Fibroblast of skin of left quadriceps (primary cell): ENCODE measurements at places on chromosomes 3 and 15.

DNA sequence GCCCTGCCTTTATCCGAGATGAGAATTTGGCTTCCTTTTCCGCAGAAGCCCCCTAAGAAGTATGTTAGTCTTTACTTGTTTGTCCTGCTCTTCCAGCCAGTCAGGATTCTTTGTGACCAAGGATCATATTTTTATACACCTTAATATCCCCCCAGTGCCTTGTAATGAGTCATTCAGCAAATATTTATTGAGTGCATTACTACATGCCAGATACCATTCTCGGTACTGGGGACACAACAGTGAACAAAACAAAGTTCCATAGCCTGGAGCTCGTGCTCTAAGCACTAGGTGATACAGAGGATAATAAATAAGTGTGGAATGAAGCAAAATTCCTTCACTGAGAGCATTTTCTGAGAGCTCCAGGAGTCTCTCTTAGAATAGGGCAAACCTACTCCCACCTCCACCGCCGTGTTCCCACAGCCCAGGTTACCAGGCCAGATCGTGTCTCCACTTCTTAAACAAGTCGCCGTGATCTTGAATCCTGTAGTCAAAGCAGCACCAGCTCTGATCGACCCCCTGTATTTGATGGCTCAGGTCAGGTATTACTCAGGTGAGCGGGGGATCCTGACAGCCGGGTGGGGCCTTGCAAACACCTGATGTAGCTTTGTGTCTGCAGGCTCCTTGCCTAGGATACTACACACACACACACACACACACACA, 18.5 kb downstream of the TTC21A start:
- no peak for DNase-seq

DNA sequence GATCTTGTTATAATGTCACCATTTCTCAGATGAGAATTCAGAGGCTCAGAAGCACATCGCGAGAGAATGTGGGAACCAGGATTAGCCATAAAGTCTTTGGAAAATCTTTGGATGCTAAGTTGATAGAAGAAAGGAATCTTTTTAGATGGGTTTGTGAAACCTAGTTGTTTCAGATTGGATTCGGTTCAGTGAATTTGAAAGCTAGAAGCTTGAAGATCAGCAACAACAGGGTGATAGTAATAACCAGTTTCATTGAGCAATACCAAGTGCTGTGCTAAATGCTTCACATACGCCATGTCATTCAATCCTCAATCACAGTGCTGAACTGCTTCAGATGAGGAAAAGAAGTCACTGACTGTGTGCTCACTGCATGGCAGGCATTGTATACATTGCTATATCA, 47.4 kb upstream of the MITF start:
- DNase-seq = no peak

- DNase-seq = no peak
These were observed 25.8 kb downstream of the COLQ start for GRCh38 chr3:15495461-15496340.

DNA sequence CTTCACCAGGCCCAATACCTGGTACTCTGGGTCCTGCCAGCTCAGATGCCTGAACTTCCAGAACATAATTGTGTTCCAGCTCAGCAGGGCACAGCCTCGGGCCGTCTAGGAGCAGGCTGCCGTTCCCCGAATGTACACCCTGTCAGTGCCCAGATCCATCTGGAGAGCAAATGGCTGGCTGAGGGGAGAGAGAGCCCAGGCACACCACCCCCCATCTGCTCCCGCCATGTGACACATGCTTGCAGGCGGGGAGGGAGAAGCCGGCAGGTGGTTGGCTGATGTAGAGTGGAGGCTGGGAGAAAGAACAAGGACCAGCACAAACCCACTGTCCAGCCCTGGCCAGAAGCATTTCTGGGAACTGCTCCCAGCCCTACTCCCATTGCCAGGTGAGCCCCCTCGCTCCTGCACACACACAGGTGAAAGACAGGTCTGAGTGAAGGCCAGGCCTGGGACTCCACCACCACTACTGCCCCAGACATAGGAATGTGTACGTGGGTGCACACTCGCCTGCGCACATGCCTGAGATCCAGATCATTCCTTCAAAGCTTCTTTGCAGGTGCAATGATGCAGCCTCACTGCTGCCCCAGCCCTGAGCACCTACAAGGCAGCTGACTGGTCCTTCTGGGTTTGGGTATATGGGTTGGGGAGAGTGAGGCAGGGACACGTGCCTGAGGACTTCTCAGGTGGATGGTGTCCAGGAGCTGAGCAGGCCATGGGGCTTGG, 53.5 kb downstream of the SEMA5B start:
- no peak for DNase-seq

DNA sequence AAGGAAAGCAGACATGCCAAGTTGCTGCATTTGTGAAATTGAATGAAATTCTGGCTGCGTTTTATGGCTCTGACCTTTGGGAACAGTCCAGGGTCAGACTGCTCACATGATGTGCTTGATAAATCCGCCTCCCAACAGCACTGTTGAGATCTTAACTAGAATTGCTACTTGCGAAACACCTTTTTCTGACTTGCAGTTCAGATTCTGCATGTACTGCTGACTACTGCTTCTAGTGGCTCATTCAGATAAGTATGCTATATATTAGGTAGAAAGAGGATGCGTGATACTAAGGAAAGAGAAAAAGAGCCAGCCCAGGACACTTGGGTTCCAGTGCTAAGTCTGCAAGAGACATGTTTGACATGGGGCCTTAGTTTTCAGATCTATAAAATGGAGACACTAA, 129.4 kb downstream of the LPP start:
- no peak for DNase-seq

DNA sequence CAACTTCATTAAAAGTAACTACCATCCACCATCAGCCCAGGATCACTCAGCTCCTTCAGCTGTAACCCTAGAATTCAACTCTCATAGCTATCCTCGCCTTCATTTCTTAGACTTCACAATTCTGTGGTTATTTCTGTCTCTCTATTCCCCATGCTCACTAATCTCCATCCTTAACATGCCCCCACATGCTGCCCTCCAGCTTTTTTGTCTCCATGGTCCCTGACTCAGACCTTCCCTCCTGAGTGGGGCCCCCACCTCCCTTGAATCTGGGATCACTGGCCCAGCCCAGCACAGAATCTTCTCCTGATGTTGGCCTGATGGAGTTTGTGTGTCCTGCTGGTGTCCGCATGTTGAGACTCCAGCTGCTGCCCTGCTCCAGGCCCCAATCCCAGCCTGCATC, 41.7 kb downstream of the CHST14 start:
- DNase-seq = no peak

GRCh38 chr3:97952280-97952679, 20.0 kb downstream of the RIOX2 start:
- no peak for DNase-seq

DNA sequence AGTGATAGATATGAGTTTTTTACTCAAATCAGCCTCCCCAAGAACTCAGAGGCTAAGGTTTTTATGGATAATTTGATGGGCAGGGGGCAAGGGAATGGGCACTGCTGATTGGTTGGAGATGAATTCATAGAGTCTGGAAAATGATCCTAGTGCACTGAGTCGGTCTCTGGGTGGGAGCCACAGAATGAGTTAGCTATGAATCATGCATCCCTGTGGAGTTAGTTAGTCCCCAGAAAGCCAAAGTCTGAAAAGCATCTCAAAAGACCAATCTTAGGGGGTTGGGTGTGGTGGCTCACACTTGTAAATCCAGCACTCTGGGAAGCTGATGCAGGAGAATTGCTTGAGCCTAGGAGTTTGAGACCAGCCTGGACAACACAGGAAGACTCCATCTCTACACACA, 516.1 kb downstream of the AGBL1 start:
- no peak for DNase-seq

DNA sequence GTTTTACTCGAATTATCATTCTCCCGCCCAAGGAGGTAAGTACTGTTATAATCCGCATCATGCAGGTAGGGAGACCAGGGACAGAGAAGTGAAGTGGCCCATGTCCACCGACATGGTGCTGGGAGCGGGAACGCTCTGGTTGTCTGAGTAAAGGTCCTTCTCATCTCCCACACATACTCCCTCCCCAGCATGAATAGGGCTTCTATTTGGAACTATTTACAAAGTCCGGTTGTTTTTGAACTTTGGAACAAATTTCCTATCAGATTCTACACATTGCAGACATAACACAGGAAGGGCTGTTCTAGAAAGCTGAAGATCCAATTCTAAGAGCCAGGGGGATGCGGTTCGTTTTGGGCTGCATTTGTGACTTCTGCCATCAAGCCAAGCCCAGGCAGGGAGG, 94.8 kb upstream of the TLE3 start:
- DNase-seq = no peak

- DNase-seq = no peak
These were observed 36.8 kb upstream of the TM4SF4 start for GRCh38 chr3:149437710-149438109.

- no peak for DNase-seq
These were observed 143.1 kb downstream of the MYLK start for GRCh38 chr3:123741041-123741511.

DNA sequence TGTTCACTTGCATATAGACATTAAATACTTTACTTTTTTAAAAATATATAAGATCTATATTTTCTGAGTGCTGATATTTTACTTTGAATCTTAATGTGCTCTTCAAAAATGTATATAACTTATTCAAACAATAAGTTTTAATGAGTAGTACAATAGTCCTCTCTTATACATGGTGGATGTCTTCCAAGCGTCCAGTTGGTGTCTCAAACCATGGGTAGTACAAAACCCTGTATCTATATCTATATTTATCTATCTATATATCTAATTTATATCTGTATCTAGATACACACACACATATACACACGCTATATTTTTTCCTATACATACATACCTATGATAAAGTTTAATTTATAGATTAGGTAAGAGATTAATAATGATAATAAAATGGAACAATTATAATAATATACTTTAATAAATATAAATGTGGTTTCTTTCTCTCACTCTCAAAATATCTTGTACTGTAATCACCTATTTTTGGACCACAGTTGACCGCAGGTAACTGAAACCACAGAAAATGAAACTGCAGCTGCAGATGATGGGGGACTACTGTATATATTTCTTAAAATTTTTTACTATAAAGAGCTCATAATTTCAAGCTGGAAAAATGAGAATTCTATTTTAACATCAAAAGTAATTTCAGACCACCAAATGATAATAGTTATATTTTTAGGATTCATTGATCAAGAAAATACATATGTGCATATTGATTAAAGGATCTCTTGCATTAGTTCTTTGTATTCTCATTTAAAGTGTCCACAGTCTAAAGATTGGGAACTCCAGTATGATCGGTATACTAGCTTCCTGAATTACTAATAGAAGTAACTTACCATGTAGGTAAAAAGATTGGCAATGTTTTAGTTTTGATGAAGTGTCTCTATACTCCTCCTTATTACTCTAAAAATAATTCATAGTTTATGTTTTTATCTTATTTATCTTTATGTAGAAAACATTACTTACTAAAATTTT, 215.1 kb upstream of the MLF1 start:
- no peak for DNase-seq

GRCh38 chr15:55247311-55247710, 42.3 kb downstream of the RAB27A start:
- DNase-seq = no peak

DNA sequence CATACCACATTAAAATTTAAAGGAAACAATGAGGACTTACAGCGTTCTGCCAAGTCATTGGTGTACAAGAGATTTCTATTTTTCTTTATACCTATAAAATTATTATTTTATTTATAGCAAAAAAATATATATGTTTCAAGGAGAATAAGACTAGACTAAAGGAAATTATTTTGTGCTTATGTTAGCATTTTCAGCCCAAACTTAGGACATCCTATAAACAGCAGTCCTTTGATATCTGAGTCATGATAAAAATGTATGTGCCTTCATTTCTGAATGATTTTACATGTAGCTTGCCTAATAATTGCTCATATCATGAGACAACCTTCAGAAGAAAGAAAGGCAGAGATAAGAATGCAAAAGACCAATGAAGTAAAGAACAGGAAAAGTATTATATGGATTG, 16.7 kb upstream of the CPA3 start:
- no peak for DNase-seq

GRCh38 chr15:34994925-34995324, 6.8 kb upstream of the ZNF770 start:
- DNase-seq = no peak

DNA sequence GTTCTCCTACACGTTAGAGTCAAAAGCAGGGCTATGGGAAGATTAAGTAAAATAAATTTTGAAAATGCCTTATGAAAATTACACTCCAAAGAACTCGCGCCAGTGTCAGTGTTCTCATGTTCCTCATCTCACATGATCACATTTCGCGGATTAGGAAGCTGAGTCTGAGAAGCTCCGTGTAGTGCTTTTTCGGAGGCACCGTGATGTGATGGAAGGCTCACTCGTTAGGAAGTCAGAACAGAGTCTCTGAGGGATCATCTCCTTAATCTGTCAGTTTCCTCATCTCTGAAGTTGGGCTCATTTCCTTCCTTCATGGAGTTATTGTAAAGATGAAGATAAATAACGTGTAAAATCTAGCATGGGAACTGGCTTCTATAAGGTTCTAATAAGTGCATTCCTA, 3.2 kb downstream of the ADIPOQ start:
- DNase-seq = no peak

DNA sequence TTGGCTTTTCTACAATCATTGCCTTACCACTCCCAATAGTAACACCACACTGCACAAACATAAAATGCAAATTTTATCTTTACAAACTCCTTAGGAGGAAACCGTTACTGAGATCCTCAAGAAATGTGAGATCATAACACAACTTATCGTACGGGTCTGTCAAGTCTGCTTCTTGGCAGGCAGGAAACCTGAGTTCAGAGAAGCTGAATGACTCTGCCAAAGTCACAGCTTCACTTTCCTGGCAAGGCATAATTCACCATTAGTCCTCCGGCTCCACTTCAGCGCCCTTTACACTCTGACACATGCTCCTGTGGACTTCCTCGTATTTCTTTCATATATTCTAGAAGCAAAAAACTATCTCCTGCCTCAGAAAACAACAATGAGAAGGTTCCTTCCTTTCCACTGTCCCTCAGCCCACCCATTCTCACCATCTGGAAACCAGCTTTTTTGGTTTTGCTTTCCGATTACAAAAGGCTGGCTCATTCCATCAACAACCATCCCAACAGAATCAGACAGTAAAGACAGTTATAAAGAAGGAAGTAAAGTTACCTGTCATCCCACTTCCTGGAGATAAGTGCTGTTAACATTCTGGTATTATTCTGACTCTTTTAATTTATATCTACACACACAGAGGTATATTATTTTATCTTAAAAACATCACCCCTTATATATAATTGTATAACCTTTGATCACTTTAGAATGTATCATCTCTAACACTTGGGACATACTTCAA, 223.4 kb downstream of the STT3B start:
- DNase-seq = no peak

DNA sequence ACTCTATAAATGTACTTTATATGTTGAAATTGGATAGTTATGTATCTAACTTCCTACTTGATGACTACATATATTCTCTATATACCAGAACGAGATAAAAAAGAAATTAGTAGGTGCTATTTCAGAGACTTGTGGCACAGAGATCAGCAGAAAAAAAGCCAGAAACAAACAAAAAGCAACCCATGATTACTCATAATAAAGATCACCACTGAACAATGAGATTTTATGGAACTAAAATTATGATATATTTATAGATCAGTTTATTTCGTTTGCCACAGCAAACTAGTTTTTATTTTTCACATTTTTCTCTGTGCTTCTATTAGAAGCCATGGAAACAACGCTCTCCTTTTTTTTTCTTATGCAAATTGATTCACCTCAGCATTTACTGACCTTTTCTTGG, 15.1 kb upstream of the PROK2 start:
- no peak for DNase-seq
